ENCODE measurements at places on chromosomes 7 and 10.

DNA sequence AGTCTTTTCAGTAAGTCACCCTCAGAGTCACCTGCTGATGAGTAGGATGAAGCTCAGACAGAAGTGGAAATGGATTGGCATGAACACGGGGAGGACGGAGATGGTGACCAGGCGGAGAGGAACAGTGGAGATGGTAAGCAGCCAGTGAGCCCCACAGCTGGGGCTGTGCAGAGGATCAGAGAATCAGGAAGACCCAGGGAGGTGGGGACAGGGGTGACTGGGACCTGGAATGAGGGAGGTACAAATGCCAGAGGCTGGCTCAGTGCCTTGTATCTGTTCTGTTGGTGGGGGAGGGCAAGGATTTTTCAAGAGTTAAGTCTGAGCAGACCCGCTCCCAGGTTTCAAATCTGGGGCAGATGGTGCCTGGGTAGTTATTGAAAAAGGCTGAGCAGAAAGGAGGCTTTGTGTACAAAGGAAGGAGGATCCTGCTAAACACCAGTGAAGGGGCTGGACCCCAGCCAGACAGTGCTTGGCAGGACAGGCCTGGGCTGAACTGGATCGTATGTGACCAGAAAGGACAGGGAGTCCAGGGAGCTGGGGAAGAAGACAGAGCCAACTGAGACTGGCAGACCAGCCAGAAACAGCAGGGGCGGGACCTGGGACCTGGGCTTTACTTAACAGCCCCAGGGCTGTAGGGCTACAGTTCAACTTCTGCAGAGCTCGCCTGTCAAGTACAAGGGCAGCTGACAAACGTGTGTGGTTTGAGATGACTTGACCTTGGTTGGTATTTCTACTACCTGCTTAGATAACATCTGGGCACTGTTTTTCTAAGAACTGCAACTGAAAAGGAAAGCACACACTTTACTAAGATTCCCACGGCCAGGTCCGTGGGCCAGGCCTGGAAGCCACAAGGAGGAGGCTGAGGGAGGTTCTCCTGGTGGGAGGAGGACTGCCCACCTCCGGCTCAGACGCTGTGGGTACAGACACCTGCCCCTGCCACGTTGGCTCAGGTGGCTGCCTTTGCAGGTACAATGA is 13.2 kb upstream of the FRMPD2 start:
- DNase-seq: peak; percentile 44

- DNase-seq: no peak
Observed at GRCh38 chr10:113425541-113425951, 127.3 kb upstream of the HABP2 start.

- DNase-seq: no peak
Observed at GRCh38 chr10:63414481-63415260, 51.1 kb downstream of the JMJD1C start.

DNA sequence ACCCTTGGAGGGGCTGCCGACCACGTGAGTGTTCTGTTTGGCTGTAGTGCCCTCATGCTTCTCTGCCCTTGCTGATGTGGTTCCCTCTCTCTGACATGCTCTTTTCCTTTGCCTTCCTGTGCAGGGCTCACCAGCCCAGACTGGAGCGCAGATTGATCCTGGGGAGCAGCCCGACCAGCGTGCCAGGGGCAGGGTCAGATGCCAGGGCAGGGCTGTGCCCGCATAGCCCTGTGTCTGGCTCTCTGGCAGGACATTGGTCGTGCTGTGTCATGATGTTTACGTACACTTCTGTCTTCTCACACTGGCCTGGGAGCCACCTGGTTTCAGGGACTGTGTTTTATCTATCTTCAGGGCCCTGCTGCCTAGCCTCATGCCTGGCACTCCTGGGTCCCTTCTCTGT is 300.8 kb downstream of the CAMK1D start:
- no peak for DNase-seq

GRCh38 chr7:1142051-1142635 is 17.9 kb downstream of the ZFAND2A start:
- no peak for DNase-seq

- DNase-seq: no peak
Observed at GRCh38 chr10:115272482-115272881, 179.3 kb downstream of the ATRNL1 start.

- DNase-seq: no peak
Observed at GRCh38 chr7:41447450-41448042, 255.3 kb downstream of the INHBA start.

GRCh38 chr7:142496545-142496991 is 238.7 kb upstream of the PRSS58 start:
- peak; percentile 35 for DNase-seq

DNA sequence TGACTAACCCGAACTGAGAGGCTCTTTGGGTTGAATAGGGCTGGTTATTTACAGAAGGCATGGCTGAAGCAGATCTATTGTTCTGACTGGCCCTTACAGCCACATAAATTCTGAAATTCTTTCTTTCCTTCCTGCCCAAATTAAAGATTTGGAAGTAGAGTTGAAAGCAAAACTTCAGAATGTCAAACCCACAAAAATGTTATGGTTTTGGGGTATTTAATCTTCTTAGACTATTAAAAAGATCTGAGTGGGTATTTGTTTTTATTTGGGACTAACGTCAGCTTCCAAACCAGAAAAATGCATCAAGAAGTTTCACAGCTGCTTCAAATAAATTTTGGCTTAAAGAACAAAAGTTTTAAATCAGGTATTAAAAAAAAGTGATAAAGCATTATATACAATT is 124.5 kb downstream of the AHR start:
- no peak for DNase-seq

- DNase-seq: no peak
Observed at GRCh38 chr7:148274118-148274517, 316.4 kb upstream of the C7orf33 start.

DNA sequence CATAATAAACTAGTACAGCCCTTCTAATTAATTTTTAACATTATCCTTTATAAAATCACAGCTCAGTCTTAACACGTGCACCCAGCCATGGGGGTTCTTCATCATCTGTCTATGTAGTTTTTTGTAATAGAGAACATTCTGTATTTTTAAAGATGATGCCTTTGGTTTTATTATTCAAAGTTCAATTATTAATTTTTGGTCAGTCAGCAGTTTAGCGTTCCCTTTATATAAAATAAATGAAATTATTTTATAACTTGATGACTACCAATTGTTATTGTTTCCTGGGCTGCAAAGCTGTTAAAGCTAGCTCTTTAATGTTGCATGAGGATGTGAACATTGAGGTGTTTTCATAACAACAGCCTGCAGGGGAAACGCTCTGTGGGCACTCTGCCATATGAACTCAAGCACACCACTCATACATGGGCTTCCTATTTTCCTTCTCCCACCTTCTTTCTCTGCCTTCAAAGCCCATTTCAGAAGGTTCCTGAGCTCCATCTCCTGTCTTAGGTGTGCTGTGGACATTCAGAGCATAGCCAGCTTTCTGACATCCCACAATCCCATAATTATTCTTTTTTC is 172.0 kb upstream of the YAE1 start:
- DNase-seq: no peak

DNA sequence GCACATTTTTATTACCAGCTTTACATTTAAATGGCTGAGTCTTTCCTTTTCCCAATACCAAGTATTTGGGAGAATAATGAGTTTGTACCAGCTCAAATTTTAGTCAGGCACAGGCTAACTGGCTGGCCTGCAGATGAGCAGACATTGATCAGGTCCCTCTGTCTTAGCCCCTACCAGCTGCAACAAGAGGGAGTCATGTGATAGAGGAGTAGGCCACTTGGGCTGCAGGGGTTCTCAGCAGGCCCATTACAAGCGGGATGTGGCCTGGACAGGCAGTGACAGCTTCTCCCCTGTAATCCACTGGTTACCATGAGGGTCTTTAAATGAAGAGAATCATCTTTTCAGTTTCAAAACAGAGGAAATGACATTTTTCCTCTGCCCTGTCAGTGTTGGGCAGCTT is 283.6 kb downstream of the SUGCT start:
- no peak for DNase-seq

GRCh38 chr7:12423997-12424745 is 20.5 kb upstream of the VWDE start:
- no peak for DNase-seq

DNA sequence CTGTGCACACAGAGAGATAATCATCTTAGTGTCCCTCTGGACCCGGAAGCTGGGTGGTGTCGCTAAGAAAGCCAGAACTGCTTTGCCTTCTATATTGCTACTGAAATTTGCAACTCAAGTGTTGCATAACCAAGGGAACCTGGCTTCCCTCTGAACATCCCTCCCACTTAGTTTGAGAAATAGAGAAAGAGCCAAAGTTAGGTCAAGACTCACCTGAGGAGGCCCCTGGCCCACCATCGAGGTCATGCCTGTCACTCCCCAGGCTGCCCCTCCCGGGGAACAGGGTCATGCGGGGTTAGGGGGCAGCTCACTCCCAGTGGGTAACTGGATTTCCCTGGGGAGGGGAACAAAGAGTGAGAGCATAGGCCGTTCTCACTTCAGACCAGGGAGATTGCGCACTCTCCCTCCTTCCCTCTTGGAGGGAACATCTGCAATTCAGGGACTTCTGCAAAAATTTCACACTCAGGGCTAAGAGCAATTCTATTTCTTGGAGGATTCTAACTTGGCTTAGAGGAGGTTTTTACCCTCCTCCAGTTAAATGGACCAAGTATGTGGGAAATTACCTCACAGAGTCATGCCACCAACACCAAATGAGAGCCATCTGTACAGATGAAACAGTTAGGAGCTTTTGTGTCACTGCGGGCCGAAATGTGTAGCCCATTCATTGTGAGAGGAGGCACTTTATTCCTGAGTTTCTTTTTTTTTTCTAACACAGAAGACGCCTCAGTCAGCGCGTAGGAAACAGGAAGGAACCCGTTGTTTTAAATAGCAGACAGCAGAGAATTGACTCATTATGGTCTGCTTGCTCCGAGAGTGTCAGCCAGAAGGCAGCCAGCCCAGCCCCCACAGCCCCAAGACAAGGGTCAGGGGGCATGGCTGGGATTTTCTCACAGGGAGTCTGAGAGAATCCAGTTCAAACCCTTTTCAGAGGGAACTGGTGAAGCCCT is 221.3 kb downstream of the ARHGAP12 start:
- DNase-seq: no peak

DNA sequence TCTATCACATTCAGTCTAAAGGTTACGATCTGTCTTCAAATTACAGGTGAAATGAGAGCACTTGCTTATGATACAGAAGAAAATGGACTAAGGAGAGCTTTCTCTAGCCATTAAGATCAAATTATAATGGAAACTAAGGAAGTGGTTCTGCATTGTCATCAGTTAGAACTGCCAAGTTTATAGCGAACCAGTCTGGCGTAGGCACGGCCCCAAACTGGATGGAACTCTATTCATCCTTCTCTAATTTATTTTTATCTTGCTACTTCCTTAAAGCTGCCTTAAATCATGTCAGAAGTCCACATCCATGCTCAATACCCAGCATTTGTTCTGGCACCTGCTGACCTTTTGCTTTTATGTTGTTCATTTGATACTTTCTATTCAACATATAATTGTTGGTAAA is 63.7 kb upstream of the APBB1IP start:
- no peak for DNase-seq

- no peak for DNase-seq
Observed at GRCh38 chr10:118823256-118823907, 68.6 kb upstream of the CACUL1 start.

DNA sequence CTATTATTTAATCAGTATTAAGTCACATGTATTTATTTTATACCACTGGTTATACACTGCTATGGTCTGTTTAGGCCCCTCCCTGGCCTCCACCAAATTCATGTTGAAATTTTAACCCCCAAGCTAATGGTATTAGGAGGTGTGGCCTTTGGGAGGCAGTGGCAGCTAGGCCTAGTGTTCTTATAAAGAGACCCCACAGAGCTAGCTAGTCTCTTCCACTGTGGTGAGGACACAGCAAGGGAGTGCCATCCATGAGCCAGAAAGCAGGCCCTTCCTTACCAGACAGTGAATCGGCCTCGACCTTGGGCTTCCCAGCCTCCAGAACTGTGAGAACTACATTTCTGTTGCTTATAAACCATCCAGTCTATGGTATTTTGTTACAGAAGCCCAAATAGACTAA is 28.7 kb downstream of the RBM48 start:
- DNase-seq: no peak

GRCh38 chr7:133638857-133639256 is 386.0 kb downstream of the EXOC4 start:
- DNase-seq: no peak

DNA sequence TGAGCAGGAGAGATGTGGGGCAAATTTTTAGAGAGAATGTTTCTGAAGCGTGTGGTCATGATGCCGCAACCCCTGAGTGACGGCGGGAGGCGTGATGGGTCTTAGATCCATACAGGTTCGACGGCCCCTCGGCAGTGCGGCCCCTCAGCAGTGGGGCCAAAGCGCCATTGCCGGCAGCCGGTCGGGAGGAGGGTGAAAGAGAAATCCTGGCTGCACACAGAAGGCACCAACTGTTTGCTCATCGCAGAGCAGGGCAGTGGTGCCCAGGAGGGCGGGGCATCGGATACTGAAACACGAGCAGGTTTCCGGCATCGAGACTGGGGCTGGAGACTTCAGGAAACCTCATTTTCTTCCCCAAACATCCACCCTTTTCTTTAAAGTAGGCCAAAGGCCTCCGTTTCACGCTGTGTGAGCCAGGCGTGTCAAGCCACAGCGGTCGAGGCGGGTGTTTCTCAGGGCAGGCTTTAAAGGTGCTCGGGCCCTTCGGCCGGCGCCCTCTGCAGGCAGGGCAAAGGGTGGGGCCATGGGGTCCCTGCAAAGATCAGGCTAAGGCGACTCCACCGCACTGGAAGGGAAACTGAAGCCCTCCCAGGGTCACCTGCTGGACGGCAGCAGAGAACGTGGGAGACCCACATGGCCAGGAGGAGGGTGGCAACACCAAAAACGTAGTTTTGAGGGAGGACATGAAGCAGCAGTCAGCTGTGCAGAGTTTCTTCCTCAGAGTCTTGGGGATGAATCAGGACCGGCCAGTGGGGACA is 42.0 kb upstream of the PPP2R2D start:
- no peak for DNase-seq

DNA sequence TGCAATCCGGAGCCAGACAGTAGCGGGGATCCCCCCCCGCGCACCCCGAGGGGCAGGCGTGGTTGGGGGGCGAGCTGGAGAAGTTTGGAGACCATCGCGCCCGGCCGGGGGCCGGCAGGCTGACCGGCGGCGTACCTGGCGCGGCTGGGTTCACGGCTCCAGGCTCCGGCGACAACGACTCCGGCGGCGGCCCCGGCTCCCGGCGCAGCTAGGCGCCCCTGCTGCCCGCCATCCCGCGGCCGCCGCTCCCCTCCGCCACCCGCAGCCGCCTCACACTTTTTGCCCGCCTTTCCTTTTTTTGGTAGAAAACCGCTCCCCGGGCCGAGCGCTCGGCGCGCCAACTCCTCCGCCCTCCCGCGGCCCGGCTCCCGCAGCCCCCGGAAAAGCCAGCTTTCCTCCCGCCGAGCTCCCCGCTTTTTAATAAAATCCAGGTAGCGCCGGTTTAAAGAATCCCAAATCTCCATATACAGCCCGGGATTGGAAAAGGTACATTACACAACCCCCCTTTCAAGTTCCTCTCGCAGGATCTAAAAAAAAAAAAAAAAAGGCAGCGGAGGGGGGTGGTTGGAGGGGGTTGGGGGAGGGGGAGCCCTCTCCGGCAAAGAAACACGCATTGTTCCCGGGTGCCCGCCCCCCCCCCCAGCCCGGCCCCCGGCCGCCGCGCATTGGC is at the start of gene TNRC18:
TSS of gene TNRC18 (minus strand) at position 529 of the 670 bp plus-strand sequence. CDS start 2,588 bp downstream, outside the sequence.
- DNase-seq: no peak
